Karpas-422 (cell line): ENCODE measurements at places on chromosomes 6 and 20. TPM values are rescaled to one million over a fixed set of nuclear protein-coding genes. Genes with fewer than 3 reads are reported as not detected.

DNA sequence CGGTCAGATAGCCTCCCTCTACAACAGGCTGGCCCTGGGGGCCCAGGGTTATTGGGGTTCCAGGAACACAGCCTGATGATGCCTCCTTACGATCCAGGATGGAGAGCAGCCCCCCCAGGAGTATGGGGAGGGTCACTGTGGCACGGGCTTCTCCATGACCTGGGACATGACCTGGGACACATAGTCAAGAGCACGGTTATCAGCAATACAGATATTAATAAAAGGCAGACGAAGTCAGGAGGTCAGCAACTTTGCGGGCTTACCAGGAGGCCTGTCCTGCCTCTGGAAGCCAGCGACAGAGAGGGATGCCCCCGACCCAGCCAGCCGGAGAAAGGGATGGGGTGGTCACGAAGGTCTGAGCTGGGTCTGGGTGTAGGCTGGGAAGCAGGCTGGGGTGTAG, 795 bp downstream of the MMP24OS start:
- no peak for DNase-seq

DNA sequence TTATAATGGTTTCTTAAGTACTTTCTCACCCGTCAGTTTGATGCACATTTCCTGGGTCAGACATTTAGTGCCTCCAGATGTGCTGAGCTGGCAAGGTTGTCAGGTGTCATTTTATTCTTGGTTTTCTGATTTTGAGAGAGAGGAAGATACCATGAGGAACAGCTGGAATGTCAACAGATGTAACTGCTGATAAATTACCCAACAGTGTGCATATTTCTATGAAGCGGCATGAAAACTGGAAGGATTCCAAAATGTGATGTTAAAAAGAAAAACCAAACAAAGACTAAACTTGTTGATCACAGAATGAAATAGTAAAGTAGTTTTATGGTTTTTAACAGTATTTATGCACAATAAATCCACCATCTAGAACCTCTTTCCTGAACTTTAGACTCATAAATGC, 447.3 kb downstream of the HDGFL1 start:
- DNase-seq, result no peak

- no peak for DNase-seq
These were observed 161.0 kb upstream of the LAMP5 start for GRCh38 chr20:9353180-9353915.

DNA sequence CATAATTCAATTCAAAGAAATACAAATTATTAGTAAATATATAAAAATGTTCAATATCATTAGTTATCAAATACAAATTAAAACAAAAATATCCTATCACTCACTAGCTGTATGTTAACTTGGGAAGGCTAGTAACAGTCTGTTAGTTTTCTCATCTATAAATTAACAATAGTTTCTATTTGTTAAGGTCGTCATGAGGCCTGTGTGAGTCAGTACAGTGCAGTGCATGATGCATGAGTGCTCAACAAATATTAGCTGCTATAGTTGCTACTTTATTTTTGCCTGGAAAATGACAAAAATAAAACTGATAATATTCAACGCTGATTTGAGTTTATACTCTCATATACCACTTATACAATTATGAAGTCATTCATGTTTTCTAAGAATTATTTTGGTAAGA, 401.6 kb upstream of the RUNX2 start:
- no peak for DNase-seq

- DNase-seq, result no peak
These were observed 22.1 kb upstream of the ZNF184 start for GRCh38 chr6:27494987-27495385.

- DNase-seq, result no peak
These were observed 81.1 kb downstream of the TTLL2 start for GRCh38 chr6:167405778-167406532.

- no peak for DNase-seq
These were observed 270.8 kb downstream of the ARID1B start for GRCh38 chr6:157047951-157048350.

DNA sequence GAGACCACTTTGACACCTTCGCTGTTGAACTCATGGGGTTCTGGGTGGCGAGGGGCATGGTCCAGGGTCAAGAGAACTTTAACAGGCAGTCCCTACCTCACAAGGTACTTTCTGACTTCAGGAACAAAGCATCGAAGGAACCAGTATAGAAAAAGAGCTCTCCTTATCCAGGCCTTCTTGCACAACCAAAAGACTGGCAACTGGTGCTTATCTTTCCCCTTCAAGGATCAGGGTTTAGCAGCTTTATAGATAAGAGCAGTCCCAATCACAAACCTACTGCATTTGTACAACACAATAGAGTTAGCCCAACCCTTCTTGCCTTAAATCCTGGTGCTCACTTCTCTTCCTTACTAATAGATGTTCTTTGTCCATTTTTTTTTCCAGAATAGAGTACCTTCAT, 116.3 kb downstream of the SNX5 start:
- DNase-seq, result no peak

- DNase-seq, result no peak
These were observed at the start of gene FAXC for GRCh38 chr6:99349171-99350141. Gene FAXC, minus strand, starts transcription at chr6:99349674. Its CDS starts 302 bp downstream, at chr6:99349372.

- DNase-seq, result peak; percentile 45
These were observed 544.9 kb upstream of the CITED2 start for GRCh38 chr6:139919107-139920026.

DNA sequence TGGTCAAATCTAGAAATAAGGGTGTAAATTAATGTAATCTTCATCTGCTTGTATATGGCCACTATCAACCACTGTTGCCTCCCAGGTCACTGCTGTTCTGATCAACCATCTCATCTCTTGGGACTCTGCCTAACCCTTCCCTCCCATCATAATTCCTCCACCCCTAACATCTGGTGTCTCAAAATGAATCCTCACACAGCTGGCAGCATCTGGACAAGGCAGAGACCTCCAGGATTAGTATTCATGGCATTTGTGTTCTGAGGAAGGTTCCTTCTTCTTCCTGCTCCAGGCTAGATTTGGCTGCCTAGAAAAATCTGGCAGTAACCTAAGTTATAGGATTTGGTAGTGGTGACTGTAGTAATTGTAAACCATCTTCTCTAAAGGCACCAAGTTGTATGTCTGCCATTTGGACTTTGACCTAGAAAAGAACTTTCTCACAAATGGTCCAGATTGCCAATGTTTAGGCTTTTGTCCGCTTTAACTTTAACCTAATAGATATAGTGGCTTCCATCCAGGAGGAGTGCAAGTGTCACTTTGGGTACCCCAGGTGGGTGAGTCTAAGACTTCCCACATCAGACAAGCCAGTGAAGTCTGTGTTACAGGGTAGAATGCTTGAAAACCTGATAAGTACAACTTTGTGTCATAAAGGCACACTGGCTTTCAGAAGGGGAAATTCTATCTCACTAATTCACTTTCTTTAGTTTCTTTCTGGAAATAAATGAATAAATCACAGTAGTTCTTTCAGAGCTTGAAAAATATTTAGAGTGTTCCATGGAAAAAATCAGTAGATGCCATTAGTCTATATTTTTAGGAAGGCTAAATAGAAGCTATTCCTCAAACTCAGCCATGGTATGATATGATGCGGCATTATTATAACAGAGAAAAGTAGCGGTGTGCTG, 3.0 kb upstream of the PHACTR2 start:
- DNase-seq, result no peak

GRCh38 chr6:112214739-112215269, 39.6 kb downstream of the LAMA4 start:
- no peak for DNase-seq

- no peak for DNase-seq
These were observed 62.6 kb downstream of the BACH2 start for GRCh38 chr6:90233994-90234393.

GRCh38 chr20:49575551-49576060, 7.7 kb upstream of the PTGIS start:
- peak; percentile 19 for DNase-seq

Gene ZKSCAN4
- 6.1 and 12.4 TPM in 2 replicates for total RNA-seq

Gene DEFB115
- total RNA-seq, result not detected in 2 replicates

Gene CCN5
- total RNA-seq, result not detected in 2 replicates

Gene PRR18
- total RNA-seq, result 0.14 TPM in 1 of 2 replicates, not detected in the other
